ENCODE measurements at places on chromosomes 11 and 22.
A peak's percentile ranks its signal among the peaks of the same experiment; 100 is the strongest.

- DNase-seq: no peak
Measured at GRCh38 chr11:15885854-15886253, 470.5 kb downstream of the SOX6 start.

- DNase-seq: no peak
Measured at GRCh38 chr11:58641803-58642581, 19.5 kb downstream of the CNTF start.

- no peak for DNase-seq
Measured at GRCh38 chr11:3989276-3989920, 105.2 kb upstream of the RRM1 start.

DNA sequence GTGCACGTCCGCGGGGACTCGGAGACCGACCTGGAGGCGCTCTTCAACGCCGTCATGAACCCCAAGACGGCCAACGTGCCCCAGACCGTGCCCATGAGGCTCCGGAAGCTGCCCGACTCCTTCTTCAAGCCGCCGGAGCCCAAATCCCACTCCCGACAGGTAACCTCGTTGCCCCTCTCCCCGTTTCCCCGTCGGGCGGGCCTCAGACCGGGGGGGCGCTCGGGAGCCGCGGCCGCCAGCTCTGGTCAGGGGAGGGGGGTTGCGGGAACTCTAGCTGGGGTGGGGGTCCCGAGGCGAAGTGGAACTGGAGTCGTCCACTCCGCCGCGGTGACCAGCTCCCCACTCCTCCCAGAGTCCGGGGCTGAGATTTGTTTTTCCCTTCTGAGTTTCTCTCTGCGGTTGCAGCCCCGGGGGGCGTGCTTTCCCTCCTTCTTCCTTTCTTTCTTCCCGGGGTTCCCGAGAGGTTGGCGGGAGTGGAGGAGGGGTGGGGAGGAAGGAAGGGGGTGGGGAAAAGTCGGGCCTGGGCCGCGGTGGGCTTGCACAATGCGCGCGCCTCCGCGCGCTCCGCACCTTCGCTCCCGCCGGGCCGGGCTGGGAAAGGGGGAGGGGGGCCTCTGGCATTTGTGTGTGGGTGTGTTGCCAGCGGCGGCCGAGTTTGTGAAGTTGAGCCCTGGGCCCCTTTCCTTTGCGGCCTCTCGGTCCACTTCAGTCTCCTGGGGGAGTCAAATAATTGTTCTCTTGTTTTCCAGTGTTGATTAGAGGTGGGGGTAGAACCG is 952 bp downstream of the YAP1 start:
- DNase-seq: no peak

DNA sequence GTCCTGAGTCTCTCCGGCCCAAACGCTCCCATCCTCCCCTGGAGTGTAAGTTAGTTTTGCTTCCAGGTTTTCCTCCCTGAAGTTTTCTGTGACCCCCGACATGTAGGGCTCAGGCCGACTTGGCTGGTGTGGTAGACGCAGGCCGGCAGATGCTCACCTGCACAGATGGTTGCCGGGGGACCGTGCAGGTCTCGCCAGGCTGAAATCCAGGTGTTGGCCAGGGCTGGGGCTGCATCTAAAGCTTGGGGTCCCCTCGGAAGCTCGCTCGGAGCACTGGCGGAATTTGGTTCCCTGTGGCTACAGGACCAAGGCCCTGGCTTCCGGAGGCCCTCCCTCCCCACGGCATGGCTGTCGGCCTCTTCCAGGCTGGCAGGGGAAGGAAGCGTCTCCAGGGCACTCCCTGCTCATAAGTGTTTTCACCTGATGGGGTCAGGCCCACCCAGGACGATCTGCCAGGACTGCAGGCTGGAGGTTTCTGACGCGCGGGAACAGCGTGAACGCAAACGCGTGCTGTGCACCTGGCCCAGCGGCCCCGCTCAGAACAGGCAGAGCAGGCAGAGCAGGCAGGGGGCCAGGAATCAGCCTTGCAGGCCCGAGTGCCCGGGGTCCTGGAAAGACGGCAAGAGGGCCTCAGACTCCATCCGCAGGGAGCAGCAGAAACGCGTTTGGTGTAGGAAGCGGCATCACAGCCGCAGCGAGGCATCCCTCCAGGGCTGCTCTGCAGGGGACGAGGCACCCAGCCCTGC is 258.2 kb downstream of the BRD1 start:
- peak; percentile 40 for DNase-seq

DNA sequence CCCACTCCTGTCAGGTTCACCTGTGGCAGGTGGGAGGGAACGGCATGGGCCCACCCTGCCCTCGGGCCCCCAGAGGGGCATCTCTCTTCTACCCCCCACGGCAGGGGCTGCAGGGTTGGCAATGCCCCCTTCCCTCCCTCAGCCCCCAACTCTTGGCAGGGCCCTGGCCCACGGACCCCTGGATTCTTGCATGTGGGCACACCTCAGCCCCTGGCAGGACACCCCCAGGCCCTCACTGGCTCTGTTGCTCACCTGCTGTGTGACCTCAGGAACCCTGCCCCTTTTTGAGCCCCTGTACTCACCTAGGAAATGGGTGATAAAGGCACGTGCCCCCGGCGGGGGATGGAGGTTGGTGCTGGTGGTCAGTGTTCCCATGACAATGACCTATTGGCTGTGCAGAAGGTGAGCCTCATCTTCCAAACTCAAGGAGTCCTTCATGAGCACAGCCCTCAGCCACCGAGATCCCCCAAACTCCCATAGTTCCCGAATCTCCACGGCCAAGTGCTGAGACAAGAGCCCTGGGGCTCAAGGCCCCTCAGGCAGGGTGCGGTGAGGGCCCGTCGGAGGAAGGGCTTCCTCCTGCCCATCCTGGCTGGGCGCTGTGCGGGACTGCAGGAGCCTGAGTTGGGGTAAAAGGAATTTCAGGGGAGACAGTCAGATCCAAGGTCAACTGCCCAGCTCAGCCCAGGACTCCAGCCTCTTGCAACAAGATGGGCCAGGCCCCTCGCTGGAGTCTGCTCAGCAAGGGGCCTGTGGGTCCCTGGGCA is 198.2 kb downstream of the IGLL1 start:
- no peak for DNase-seq

- DNase-seq: no peak
Measured at GRCh38 chr22:19527321-19527721, 3.1 kb upstream of the CLDN5 start.

- no peak for DNase-seq
Measured at GRCh38 chr22:36194971-36195370, 6.6 kb downstream of the APOL4 start.

- no peak for DNase-seq
Measured at GRCh38 chr11:36635066-36635862, 37.2 kb upstream of the RAG2 start.

DNA sequence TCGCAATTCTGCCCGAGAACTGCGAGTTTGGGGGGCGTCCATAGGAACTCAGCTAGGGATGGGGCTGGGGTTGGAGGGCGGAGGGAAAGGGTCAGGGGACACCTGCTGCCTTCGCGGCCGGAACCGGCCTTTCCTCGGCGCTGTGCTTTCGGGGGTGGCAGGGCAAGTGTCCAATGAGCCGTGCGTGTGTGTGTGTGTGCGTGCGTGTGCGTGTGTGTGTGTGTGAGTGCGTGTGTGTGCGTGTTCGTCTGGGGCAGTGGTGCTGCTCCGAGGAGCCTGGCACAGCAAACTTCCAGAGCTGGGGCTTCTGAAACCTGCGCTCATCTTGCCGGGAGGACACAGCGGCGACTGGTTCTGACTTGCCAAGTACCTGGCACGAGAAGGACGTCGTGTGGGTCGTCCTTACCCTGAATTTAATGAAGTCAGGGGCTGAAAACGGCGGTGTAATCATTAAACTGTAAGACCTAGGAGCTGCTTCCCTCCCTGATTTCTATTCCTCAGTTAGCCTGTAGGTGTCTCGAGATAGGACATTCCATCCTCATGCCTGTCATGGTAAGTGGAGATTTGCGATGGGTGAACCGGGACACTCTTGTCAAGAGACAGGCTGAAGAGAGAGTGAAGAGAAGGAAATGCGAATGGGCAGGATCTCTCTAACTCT is 27.0 kb upstream of the AMOTL1 start:
- peak; percentile 54 for DNase-seq

- no peak for DNase-seq
Measured at GRCh38 chr11:105781807-105782206, 171.9 kb downstream of the GRIA4 start.

DNA sequence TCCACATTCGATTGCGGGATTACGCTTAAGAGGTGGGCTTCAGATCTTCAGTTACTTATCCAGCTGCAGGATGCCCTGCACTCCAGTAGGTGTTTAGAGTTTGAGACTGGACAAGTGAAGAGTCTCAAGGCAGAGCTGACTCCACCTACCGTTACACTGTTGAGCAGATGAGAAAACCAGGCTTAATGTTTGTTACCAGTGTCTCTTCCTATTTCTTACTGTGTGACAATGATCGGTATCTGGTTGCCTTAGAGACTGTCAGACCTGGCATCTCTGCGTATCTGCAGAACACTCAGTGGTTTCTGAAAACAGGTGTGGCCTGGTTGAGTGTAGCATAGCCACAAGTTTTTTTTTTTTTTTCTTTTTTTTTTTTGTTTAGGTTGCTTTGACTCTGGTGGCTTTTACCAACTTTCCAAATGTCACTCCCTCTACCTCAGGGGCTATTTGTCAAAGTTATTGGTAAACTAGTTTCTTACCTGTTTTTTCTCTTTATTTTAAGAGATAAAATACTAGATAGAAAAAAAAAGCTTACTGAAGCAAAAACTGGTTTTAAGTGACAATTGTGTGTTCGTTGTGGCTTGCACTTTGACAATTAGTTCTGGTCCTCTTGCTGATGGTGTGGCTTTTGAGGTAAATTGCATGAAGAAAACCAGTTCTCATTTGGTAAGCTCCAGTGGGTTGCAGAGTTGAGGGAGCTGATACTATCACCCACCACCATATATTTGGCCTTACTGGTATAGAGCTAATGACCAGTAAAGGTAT is 284.8 kb downstream of the ETS1 start:
- no peak for DNase-seq

GRCh38 chr11:112128483-112129121 is 35.3 kb downstream of the IL18 start:
- no peak for DNase-seq

GRCh38 chr11:133070791-133071190 is 461.5 kb downstream of the OPCML start:
- no peak for DNase-seq

GRCh38 chr11:44911029-44911814 is 39.5 kb downstream of the TP53I11 start:
- peak; percentile 97 for DNase-seq

- DNase-seq: peak; percentile 79
Measured at GRCh38 chr11:71489311-71490043, 36.5 kb downstream of the NADSYN1 start.

- no peak for DNase-seq
Measured at GRCh38 chr22:44037519-44038375, 13.6 kb downstream of the PARVB start.

- peak; percentile 6 for DNase-seq
Measured at GRCh38 chr11:116527180-116527991, 245.4 kb downstream of the BUD13 start.

GRCh38 chr11:37177721-37178120 is 579.7 kb upstream of the RAG2 start:
- no peak for DNase-seq

GRCh38 chr11:126727381-126727780 is 273.2 kb downstream of the KIRREL3 start:
- no peak for DNase-seq

GRCh38 chr11:78818201-78818600 is 243.5 kb upstream of the NARS2 start:
- no peak for DNase-seq

GRCh38 chr11:45528435-45528834 is 137.0 kb downstream of the CHST1 start:
- no peak for DNase-seq

GRCh38 chr22:20563941-20564371 is 56.5 kb downstream of the MED15 start:
- no peak for DNase-seq

DNA sequence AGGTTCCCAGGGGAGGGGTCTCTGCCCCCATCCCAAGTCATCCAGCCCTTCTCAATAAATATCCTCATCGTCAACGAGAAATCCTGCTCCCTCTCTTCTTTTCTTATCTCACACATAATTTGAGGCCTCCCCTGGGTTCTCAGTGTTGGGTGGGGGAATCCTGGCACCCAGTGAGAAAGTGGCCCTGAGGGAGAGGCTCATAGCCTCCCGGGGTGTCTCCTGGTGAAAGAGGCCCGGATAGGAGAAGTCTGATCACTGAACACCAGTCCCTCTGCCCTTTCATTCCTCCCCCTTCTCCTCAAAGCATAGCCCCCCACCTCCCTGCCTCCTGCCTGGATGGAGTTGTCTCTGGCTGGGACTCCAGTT is 35.3 kb downstream of the IGLL5 start:
- no peak for DNase-seq

DNA sequence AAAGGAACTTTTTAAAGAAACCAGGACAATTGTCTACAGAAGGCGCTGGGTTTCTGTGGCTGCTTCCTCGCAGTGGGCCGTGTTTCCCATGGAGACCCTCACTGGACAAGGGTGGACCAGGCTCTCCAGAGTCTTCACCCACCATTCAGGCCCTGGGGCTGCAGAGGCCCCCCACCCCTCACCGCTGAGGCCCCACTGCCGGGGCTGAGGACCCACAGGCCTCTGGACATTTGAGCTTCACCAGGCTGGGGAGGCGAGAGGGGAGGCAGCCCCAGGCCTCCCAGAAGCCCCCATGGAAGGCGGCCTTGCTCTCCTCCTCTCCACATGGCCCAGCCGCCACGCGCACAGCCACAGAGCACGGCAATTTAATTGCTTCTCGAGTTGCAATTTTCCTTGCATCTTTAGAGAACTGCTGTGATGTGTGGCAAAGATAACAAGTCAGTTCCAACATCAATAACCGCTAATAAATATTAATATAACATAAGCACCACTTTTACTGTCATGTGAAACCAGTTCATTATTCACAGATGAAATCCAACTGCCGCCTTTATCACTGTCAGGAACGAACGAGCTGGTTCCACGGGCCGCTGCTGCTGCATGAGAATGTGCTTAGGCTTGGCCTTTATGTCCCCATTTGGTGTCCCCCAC is 81.0 kb downstream of the PHF21B start:
- DNase-seq: no peak

GRCh38 chr11:57323167-57323854 is 1.4 kb downstream of the TNKS1BP1 start:
- DNase-seq: no peak

DNA sequence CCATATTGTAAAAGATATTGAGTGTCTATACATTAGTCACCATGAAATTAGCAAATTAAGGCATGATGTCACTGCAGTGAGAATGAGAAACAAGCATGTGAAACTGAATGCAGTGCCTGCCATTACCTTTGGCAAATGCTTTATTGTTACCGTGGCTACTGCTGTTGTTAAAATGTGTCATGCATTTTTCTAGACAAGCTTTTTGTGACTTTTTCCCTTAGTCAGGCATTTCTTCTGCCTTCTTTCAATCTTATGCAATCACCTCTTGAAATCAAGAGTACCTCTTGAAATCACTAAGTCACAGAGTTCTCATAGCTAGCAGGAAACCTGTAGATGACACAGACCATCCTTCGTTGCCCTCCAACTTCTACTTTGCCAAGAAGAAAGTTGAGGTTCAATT is 461.7 kb upstream of the TENM4 start:
- DNase-seq: no peak

Measured in activated CD8-positive, alpha-beta memory T cell treated with anti-CD3 and anti-CD28 coated beads, Interleukin-2, amount 50 U/mL, for 48 hours (primary cell).